CD14-positive monocyte (primary cell): ENCODE measurements at places on chromosomes 12 and 14. TPM values are rescaled to one million over a fixed set of nuclear protein-coding genes. Genes with fewer than 3 reads are reported as not detected.

AQP6 gene
- not detected for polyA plus RNA-seq

MIA2 gene
- 8.5 and 20.0 TPM in 2 replicates for polyA plus RNA-seq

MSRB3 gene
- 0.05 and 0.25 TPM in 2 replicates for polyA plus RNA-seq

ZFC3H1 gene
- 16.8 and 57.0 TPM in 2 replicates for polyA plus RNA-seq

DYRK2 gene
- 7.5 TPM for polyA plus RNA-seq

OTX2 gene
- not detected for polyA plus RNA-seq

GRCh38 chr12:95789126-95790032 lies 1.2 kb downstream of the NTN4 start:
- H3K27me3 ChIP-seq = peaks cover 88% of the 10 kb centered on the region
- DNase-seq = no peak
- H3K4me1 ChIP-seq = peaks cover 9% of the 10 kb centered on the region
- H3K27ac ChIP-seq = no peak overlapping the region
- H3K4me3 ChIP-seq = no peak overlapping the region
- H3K36me3 ChIP-seq = no peaks in the 10 kb centered on the region

GRCh38 chr14:28896337-28896736 lies 129.8 kb downstream of the FOXG1 start:
- no peak overlapping the region for H3K4me3 ChIP-seq
- no peaks in the 10 kb centered on the region for H3K4me1 ChIP-seq
- H3K27ac ChIP-seq = no peak overlapping the region

- H3K36me3 ChIP-seq = no peaks in the 10 kb centered on the region
- H3K4me1 ChIP-seq = peaks cover 17% of the 10 kb centered on the region
- no peak overlapping the region for H3K4me3 ChIP-seq
- no peaks in the 10 kb centered on the region for H3K27me3 ChIP-seq
- H3K27ac ChIP-seq = no peak overlapping the region
- no peak for DNase-seq
These were observed 45.9 kb upstream of the GSG1 start for GRCh38 chr12:13149411-13149810.

DNA sequence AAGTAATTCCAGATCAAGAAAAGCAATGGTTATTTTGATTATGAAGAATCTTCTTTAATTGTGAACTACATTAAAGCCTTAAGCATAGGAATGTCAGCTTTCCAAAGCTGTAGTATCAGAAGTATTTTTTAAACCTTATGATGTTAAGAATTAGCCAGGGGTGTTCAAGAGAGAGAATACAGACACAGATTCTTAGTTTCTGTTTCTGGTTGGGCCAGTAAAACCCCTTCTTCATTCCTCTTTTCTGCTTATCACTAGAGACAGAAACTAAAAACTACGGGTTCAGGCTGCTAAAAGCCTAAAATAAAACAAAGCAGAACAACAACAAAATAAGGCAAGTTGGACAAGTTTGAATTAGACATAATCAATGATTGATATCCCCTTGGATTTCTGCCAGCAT lies 38.2 kb downstream of the IFT43 start:
- no peak overlapping the region for H3K4me3 ChIP-seq
- no peaks in the 10 kb centered on the region for H3K36me3 ChIP-seq
- H3K4me1 ChIP-seq = no peaks in the 10 kb centered on the region
- DNase-seq = no peak
- H3K27ac ChIP-seq = no peak overlapping the region

GRCh38 chr12:53941187-53941586 lies 2.6 kb downstream of the HOXC13 start:
- H3K4me3 ChIP-seq = no peak overlapping the region
- peaks cover 97% of the 10 kb centered on the region for H3K27me3 ChIP-seq
- no peaks in the 10 kb centered on the region for H3K36me3 ChIP-seq
- H3K27ac ChIP-seq = no peak overlapping the region
- DNase-seq = no peak
- no peaks in the 10 kb centered on the region for H3K4me1 ChIP-seq

DNA sequence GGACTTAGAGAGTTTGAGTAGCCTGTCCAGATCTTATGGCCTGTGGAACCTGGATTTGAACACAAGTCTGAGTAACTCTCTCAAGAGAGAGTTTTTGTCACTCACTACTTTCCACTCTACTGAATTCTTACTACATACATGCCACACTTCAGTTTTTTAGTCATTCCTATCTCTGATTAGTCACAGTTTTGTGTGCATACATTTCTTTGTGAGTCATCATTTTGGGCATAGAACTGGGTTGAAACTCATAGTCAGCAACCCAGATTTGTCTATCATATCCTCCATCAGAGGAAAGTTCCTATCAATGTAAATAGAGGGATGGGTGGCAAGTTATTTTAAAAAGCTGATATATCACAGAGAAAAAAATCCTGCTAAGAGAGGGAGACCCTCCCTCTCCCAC lies 42.9 kb downstream of the FLRT2 start:
- no peaks in the 10 kb centered on the region for H3K36me3 ChIP-seq
- H3K27me3 ChIP-seq = no peaks in the 10 kb centered on the region
- DNase-seq = no peak
- H3K4me3 ChIP-seq = no peak overlapping the region

GRCh38 chr12:12531194-12531593 lies 31.5 kb downstream of the DUSP16 start:
- no peaks in the 10 kb centered on the region for H3K4me1 ChIP-seq
- no peak overlapping the region for H3K27ac ChIP-seq
- H3K36me3 ChIP-seq = no peaks in the 10 kb centered on the region
- H3K4me3 ChIP-seq = no peak overlapping the region

DNA sequence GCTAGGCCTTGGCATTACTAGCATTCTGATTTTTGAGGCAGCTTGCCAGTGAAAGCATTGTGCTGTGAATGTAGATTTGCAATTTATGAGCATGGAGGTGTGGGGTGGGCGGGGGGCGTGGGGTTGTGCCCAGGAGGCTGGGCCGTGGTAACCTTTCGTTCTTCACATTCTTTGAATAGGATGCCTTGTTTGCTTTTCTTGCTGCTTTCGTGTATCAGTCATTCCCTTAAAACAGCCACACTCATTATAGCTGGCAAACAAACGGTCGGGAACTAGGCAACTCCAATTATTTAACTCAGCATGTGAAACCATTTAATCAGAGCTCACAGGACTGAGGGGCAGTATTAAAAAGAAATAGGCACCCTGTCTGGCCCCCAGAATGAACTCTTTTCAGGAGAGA lies 115.9 kb upstream of the PELI2 start:
- peaks cover 8% of the 10 kb centered on the region for H3K4me1 ChIP-seq
- H3K36me3 ChIP-seq = no peaks in the 10 kb centered on the region
- no peak overlapping the region for H3K27ac ChIP-seq

DNA sequence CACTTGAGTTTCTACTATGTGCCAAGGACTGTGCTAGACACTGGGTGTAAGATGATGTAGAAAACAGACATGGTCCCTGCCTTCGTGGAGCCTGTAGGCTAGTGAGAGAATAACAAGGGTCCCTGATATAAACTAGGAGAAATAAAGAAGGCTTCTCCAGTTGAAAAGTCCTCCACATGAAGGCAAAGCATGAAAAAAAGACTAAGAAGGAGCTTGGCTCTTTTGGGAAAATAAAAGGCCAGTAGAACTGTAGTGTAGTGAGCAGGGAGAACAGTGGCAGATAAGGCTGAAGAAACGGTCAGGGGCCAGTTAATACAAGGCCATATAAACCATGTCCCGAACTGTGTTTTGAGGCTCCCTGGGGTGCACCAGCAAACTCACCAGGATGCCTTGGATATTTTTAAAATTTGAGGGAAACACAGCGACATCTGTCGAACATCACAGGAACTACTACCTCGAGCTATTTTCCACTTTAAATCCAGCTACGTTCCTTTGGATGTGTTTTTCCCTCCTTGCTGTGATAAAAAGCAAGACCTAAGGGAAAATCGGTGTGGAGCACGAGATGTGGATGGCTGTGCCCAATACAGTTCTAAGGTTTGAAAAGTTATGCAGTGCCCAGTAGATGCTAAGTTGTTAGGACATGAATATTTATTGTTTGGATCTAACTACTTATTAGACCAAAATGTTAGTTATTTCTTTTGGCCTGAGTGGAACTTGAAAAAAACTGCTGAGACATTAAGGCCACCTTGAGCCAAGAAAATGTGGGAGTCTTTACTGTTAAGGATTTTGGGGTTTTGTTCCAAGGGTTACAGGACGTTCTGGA lies 8.5 kb upstream of the CFL2 start:
- no peaks in the 10 kb centered on the region for H3K36me3 ChIP-seq
- no peaks in the 10 kb centered on the region for H3K4me1 ChIP-seq
- H3K27ac ChIP-seq = no peak overlapping the region
- H3K27me3 ChIP-seq = peaks cover 2% of the 10 kb centered on the region
- H3K4me3 ChIP-seq = no peak overlapping the region
- DNase-seq = peak; percentile 15

DNA sequence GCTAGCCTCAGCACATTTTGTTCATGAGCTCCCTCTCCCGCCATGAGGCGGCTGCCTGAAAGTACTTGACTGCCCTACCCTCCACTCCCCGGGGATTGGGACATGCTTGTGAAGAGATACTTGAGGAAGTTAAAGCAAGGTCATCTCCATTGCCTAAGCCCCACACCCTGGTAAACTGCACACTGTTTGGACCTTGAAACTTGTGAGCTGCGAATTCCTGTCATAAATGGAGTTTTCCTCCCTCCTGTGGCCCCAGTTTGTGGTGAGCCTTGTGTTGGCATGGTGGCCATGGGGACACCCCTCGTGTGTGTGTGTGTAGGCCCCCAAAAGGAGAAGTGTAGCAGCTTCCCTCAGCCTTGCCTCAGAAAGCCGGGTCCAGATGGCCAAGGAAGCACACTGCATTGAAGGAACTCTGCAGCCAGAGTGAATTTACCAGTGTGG lies 395.5 kb downstream of the ZFP36L1 start:
- no peaks in the 10 kb centered on the region for H3K27me3 ChIP-seq
- H3K4me1 ChIP-seq = peaks cover 63% of the 10 kb centered on the region
- DNase-seq = peak; percentile 93
- H3K4me3 ChIP-seq = no peak overlapping the region
- peak overlapping the region; percentile 90 for H3K27ac ChIP-seq

GRCh38 chr14:105783707-105784106 lies 257.3 kb downstream of the TMEM121 start:
- no peaks in the 10 kb centered on the region for H3K36me3 ChIP-seq
- no peak for DNase-seq
- no peak overlapping the region for H3K27ac ChIP-seq
- no peaks in the 10 kb centered on the region for H3K27me3 ChIP-seq

DNA sequence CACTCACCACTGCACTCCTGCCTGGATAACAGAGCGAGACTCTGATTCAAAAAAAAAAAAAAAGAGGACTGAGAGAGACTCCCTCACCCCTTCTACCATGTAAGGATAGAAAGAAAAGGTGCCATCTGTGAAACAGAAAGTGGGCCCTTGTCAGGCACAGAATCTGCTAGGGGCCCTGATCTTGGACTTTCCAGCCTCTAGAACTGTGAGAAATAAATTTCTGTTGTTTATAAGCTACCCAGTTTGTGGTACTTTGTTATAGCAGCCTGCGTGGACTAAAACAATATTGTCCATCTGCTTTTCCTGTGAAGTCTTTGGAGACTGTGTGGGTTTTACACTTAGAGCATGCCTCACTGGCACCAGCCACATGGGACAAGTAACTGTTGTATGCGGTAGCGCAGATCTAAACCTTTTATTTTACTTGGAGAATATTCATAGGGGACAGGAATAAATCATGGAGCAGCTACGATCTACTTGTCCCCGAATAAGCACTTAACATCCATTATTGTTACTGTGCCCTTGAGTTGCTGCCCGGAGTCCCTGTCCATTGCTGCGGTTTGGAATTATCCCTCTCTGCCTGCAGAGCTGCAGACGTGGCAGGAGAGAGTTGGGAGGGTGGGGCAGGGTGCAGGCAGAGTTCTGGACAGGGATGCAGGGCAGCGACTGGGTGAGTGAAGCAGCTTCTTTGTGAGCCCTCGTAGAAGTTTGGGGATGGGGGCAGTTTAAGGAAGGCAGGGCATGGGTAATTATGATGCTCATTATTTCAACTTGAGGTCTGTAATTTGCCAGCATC lies 52.4 kb upstream of the STON2 start:
- H3K4me1 ChIP-seq = no peaks in the 10 kb centered on the region
- no peak overlapping the region for H3K4me3 ChIP-seq
- no peaks in the 10 kb centered on the region for H3K36me3 ChIP-seq
- peaks cover 8% of the 10 kb centered on the region for H3K27me3 ChIP-seq
